Stimulated activated CD4-positive, alpha-beta T cell treated with anti-CD3 and anti-CD28 coated beads, Interleukin-2, amount 100 ng/mL, for 4 hours (primary cell): ENCODE measurements at places on chromosomes 5 and 9.
A peak's percentile ranks its signal among the peaks of the same experiment; 100 is the strongest.

GRCh38 chr9:129868872-129869486, 33.7 kb downstream of the USP20 start:
- DNase-seq: peak; percentile 87

- DNase-seq: no peak
Observed at GRCh38 chr9:113950195-113951031, 74.3 kb downstream of the ZNF618 start.

- DNase-seq: no peak
Observed at GRCh38 chr9:120434532-120434931, 145.4 kb downstream of the CDK5RAP2 start.

DNA sequence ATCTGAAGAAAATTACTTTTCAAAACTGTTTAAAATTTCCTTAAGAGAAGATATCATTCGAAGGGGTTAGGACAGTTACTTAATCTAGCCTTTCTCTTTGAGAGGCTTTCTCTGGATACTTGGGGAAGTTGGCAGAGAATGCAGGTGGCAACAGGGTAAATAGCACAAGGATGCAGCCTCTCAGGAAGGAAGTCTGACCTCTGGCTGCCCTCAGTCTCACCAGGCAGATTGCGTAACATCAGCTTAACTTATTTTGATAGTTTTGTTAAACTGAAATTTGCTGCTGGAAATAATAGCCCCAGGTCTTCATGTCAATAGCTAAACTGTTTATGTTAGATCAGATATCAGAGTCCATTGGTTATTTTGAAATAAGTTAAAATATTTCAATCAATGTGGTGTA, 20.4 kb downstream of the CCDC192 start:
- no peak for DNase-seq

- DNase-seq: no peak
Observed at GRCh38 chr5:125088522-125089105, 342.2 kb upstream of the ZNF608 start.

- no peak for DNase-seq
Observed at GRCh38 chr9:121660367-121660766, 8.9 kb downstream of the DAB2IP start.

DNA sequence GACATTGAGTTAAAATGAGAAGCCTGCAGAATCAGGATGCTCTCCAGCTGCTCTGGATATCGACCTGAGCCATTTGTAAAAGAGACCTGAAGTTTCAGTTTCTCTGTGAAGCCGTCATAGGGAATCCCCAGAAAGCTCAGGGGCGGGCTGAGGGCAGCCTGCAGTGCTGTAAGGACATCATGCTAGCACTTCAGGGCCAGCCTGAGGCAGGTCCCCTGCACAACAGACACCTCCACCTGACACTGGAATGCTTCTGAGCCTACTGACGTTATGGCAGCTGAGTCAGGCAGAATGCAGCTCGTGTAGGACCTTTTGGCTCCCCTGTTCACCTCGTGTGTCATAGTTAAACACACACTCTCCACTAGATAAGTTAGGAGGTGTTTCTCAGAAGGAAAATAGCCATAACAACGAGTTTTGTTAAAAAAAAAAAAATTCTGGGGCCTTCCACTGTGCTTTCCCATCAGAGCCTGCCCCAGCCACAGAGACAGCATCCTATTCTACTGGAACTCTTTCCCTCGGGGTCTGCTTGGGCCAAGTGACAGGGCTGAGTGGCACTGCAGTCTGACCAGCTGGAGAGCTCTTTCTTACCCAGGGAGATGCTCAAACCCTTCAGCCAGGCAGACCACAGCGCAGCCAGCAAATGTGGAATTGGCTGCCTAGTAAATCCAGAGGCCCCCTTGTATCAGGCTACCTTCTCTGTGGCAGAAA, 354.9 kb downstream of the DIRAS2 start:
- no peak for DNase-seq

DNA sequence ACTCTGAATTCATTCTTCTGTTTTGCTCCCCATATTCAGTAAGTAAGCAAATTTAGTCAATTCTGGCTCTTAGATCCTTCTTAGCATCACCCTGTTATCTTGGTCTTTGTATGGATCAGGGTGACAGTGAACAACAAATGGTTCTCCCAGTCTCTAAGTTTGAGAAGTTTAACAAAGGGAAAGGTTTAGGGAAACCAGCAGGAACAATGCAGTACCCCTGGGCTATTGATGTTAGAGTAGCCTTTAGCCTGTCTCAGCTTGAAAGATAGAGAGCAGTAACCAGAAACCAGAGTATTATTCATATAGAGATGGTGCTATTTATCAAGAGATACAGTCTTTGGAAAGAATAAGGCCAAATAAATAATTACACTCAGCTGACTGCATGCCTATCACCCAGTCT, 241.8 kb downstream of the CDH12 start:
- no peak for DNase-seq

DNA sequence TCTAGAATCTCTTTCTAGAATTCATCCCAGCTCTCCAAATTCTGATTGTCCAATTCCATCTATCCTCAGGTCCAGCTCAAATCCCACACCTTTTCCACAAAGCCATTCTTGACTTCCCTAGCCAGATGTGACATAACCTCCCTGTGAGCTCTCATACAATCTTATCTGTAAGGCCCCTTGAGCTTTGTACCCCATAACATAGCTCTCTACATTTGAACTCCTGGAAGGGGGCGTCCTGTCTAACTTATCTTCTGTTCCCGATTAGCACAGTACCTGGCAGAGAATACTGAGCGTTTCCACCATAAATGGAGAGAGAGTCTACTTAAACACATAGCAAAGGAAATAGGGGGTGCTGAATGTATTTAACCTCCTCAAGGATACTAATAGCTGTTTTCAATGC, 251.6 kb upstream of the RGMB start:
- DNase-seq: no peak

- DNase-seq: peak; percentile 35
Observed at GRCh38 chr9:107489687-107490605, at the start of gene KLF4. KLF4 (minus strand) TSS chr9:107489769; CDS start chr9:107489172, 597 bp downstream.

GRCh38 chr5:89313804-89314588, 431.0 kb upstream of the MEF2C start:
- DNase-seq: no peak

DNA sequence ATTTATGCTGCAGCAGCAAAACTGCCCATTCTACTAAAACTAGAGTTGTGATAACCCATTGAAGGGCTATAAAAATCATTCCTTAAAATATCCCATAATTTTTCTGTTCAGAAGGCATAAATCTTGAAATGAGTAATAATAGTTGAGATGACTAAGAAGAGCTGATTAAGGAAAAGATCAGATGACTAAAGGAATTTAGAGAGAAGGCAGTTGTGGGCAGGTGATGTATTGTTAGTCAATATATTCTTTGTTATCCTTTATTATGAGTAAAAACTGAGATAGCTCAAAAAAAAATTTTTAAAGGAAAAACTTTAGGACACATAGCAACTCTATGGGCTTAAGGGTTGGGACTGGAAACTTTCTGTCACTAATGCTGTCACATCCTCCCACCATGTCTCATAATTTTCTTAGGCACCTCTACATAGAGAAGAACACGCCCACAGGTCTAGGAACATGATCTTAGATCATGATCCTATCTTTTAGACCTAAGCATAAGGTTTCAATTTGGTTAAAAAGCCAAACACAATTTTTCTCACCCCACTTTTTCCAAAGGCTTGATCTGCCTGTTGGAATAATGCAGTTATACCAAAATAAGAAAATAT, 597.5 kb upstream of the MEF2C start:
- DNase-seq: no peak

DNA sequence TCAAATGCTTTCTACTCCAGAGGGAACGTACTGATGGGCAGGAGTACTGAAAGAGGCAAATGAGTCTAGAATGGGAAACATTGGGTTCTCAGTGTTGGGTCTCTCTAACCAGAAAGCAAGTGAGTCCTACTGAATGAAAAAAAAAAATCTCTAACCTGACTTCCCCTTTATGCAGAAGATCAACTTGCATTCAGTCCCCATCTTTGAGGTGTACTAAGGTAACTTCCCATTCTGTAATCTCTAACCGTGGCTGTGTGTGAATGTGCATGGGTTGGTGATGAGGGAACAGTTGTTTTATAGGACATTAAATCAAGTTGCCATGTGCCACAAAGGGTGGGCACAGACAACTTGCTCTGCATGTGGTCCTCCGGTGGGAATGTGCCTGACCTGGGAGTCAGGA, 264.6 kb upstream of the CLINT1 start:
- no peak for DNase-seq

DNA sequence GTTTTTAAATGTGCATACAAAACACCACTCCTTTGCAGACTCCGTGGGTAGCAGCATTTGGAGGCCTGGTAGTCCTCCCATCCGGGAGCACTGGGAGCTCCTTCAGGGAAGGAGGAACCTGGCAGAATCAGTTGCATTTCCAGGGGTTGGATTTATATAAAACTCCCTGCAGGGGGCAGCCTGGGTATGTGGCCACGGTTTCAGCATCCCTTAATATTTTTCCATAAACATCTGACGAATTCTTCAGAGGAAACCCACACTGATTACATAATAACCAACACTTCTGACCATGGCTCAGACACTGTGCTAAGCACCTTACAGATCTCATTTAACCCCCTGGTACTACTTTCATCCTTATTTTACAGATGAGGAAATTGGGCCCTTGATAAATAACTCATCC, 6.1 kb upstream of the AFAP1L1 start:
- DNase-seq: no peak

DNA sequence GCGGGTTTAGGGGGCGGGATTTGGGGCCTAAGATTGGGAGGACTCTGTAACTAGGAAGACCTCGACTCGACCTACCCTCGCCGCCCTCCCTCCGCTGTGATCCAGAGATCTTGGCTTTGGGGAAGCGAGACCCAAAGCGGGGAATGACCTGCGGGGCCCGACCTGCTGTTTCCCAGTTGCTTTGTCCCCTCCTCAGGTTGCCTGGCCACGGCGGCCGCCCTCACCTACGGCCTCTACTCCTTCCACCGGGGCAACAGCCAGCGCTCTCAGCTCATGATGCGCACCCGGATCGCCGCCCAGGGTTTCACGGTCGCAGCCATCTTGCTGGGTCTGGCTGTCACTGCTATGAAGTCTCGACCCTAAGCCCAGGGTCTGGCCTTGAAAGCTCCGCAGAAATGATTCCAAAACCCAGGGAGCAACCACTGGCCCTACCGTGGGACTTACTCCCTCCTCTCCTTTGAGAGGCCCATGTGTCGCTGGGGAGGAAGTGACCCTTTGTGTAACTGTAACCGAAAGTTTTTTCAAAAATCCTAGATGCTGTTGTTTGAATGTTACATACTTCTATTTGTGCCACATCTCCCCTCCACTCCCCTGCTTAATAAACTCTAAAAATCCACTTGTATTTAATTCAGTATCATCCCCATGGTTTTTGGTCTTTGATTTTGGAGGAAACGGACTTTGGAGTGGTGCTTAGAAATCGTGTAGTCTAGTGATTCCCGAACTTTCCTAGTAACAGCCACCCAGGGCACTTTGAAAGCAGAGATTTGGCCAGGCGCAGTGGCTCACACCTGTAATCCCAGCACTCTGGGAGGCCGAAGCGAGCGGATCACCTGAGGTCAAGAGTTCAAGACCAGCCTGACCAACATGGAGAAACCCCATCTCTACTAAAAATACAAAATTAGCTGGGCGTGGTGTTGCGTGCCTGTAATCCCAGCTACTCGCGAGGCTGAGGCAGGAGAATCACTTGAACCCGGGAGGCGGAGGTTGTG, 878 bp downstream of the HIGD2A start:
- DNase-seq: no peak

- DNase-seq: no peak
Observed at GRCh38 chr5:102638912-102639652, 116.0 kb upstream of the PAM start.

DNA sequence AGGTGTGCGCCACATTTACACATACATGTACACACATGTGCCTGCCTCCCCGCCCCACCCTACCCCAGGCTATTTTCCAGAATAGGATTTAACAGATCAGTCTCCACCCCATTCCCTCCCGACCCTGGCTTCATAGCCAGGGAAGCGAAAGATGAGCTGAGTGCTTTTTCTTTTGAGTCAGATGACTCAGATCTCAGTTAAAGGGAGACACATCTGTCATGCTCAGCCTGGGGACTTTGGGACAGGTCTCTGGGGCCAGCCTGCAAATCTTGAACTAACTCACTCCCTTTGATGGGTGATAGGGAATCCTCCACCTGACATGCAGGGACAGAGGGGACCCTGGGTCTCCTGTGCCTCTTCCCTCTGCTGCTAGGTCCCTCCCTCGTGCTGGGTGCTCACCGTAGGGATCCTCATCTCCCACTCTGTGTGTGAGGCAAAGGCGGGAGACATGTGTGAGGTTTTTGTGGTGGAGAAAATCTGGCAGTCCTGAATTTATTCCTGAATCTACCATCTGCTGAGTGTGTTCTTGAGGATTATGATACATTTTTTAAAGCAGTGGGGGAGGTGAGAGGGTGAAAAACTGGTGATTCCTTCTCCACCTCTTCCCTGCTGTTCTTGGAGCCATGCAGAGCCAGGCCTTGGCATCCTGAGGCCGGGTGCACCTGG, 37.7 kb downstream of the NEUROG1 start:
- no peak for DNase-seq

DNA sequence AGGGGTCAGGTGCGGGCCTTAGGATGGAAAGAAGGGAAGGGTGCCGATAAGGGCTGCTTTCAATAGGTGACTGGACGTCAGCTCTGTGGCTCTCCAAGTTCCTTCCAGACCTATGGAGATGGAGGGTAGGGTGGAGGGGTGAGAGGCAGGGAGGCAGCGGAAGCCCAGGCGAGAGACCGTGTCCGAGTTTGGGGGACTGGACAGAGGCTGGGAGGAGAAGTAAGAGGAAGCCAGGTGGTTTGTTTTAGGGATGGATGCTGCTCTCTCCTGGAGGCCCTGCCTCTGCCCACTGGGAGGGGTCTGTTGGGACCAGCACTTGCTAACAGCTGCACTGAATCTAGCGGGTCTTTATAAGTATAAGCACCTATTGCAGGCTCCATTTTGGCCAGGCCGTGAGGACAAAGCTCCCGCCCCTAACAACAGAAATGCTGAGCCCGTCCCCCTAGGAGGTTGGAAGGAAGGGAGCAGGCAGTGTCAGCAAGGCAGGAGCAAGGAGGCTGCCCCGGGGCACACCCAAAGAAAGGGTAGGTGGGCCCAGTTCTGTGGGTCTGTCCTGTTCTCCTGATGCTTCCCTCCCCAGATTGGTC, 167.5 kb downstream of the DAB2IP start:
- DNase-seq: no peak

GRCh38 chr9:93577078-93577974, 942 bp downstream of the PHF2 start:
- no peak for DNase-seq

DNA sequence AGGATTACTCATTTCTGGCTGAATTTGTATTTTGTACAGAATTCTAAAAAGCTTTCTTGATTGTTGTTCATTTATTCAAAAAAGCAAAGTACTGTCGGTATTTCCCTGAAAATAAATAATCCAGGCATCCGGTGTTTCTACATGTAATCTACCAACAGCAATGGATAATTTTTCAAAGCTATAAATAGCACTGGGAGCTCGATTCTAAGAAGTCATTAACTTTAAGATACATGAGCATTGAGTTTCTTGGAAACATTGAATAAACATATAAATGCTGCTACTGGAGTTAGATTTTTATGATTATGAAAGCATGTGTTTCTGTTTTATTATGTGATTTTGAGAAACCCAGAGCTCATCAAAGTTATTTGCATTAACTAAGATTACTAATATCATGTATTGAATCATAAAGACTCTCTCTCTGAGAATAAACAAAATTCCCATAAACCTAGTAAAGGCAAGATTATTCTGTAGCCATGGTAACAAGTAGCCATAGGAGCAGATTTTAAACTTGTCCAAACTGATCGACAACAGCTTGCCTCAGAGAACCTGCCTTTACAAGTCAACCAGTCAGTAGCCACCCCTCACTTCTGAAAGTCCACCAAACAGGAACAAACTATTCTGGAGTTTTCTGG, 197.0 kb downstream of the DRD1 start:
- no peak for DNase-seq
